ENCODE measurements at places on chromosomes 16 and 17. TPM values are rescaled to one million over a fixed set of nuclear protein-coding genes. Genes with fewer than 3 reads are reported as not detected.

The CD300LB gene
- not detected for total RNA-seq

GRCh38 chr16:85571563-85571812 lies 41.6 kb upstream of the GSE1 start:
- no peak for DNase-seq
- H3K4me1 ChIP-seq, result peaks cover 48% of the 10 kb centered on the region
- no peak overlapping the region for H3K27ac ChIP-seq
- H3K36me3 ChIP-seq, result no peaks in the 10 kb centered on the region
- peaks cover 2% of the 10 kb centered on the region for H3K27me3 ChIP-seq
- no peak overlapping the region for H3K4me3 ChIP-seq

GRCh38 chr16:48434653-48435317 lies 49.6 kb upstream of the SIAH1 start:
- H3K4me3 ChIP-seq, result no peak overlapping the region
- H3K27me3 ChIP-seq, result no peaks in the 10 kb centered on the region
- H3K27ac ChIP-seq, result no peak overlapping the region
- no peaks in the 10 kb centered on the region for H3K36me3 ChIP-seq
- no peak for DNase-seq

GRCh38 chr17:41499714-41500113 lies 5.7 kb downstream of the KRT13 start:
- no peak for DNase-seq
- peaks cover 15% of the 10 kb centered on the region for H3K4me1 ChIP-seq
- H3K4me3 ChIP-seq, result no peak overlapping the region
- no peaks in the 10 kb centered on the region for H3K27me3 ChIP-seq

The TMEM100 gene
- total RNA-seq, result 0.48 TPM

- H3K27me3 ChIP-seq, result no peaks in the 10 kb centered on the region
- no peak overlapping the region for H3K27ac ChIP-seq
- no peak overlapping the region for H3K4me3 ChIP-seq
- peaks cover 52% of the 10 kb centered on the region for H3K36me3 ChIP-seq
These were observed 7.9 kb downstream of the G6PC3 start for GRCh38 chr17:44078412-44078811.

DNA sequence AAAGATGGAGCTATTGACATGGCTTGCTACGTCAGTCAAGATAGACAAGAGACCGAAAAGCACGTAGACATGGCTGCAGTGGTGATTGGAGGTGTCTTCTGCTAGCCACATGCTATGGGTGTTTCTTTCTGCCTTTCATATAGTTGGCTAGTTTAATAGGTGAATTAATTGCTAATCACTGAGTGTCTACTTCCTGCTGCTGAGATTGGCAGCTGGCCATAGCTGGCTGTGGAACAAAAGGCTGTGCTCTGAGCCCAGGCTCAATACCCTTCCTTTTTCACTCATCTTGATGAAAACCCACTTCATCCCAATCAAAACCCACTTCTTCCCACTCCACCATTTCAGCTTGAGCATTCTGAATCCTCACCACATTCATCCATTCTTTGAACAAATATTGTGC lies 221.4 kb upstream of the MAF start:
- H3K36me3 ChIP-seq, result no peaks in the 10 kb centered on the region
- no peak overlapping the region for H3K27ac ChIP-seq
- H3K4me3 ChIP-seq, result no peak overlapping the region
- no peaks in the 10 kb centered on the region for H3K27me3 ChIP-seq
- no peaks in the 10 kb centered on the region for H3K4me1 ChIP-seq

DNA sequence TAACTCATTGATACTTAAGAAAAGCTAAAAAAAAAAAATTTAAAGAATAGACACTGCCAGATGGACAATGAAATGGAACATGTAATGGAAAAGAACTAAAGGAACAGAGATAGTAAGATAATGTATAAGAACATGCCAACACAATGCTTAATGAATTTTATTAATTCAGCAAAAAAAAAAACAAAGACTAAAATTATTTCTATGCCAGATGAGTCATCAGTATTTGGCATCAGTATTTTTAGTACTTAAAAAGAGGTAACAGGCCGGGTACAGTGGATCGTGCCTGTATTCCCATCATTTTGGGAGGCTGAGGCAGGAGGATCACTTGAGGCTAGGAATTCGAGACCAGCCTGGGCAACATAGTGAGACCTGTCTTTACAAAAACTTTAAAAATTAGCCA lies 168.5 kb downstream of the CYB561 start:
- no peaks in the 10 kb centered on the region for H3K4me1 ChIP-seq
- no peak overlapping the region for H3K4me3 ChIP-seq
- no peaks in the 10 kb centered on the region for H3K27me3 ChIP-seq
- no peaks in the 10 kb centered on the region for H3K36me3 ChIP-seq

- H3K4me3 ChIP-seq, result no peak overlapping the region
- H3K4me1 ChIP-seq, result no peaks in the 10 kb centered on the region
- H3K36me3 ChIP-seq, result no peaks in the 10 kb centered on the region
- DNase-seq, result no peak
- H3K27ac ChIP-seq, result no peak overlapping the region
These were observed 4.5 kb downstream of the KRT9 start for GRCh38 chr17:41567317-41567716.

GRCh38 chr17:13268791-13269595 lies 251.2 kb upstream of the ELAC2 start:
- no peak for DNase-seq
- H3K36me3 ChIP-seq, result no peaks in the 10 kb centered on the region
- H3K27me3 ChIP-seq, result no peaks in the 10 kb centered on the region
- no peak overlapping the region for H3K4me3 ChIP-seq

DNA sequence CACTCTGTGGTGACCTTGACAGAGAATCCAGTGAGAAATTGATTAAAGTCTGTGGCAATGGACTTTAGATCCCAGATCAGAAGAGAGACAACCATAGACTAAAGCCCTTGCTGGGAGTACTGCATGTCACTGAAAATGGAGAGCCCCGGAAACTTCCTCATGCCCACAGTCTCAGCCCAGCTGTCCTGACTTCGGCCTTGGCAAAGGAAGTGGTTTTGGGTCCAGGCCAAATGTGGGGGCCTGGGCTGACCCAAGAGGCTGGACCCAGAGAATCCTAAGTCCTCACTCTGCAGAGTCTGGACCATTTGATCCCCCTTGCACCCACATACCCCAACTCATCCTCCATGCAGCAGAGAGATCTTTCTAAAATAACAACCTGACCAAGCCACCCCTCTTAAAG lies 4.7 kb upstream of the BEAN1 start:
- no peaks in the 10 kb centered on the region for H3K36me3 ChIP-seq
- peaks cover 11% of the 10 kb centered on the region for H3K4me1 ChIP-seq
- H3K4me3 ChIP-seq, result no peak overlapping the region
- DNase-seq, result no peak
- H3K27me3 ChIP-seq, result peaks cover 23% of the 10 kb centered on the region

DNA sequence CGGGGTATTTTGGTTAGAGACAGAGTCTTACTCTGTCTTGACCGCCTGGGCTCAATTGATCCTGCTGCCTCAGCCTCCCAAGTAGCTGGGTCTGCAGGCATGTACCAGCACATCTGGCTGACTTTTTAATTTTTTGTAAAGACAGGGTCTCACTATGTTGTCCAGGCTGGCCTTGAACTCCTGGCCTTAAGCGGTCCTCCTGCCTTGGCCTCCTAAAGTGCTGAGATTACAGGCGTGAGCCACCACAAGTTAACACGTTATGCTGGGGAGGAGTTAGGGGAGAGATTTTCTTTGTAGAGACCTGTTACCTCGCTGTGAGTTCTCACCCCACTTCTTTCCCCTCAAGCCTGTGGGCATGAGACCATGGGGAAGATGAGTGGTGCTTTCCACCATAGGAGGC lies 1.8 kb upstream of the CES4A start:
- no peaks in the 10 kb centered on the region for H3K36me3 ChIP-seq
- H3K27ac ChIP-seq, result no peak overlapping the region
- no peaks in the 10 kb centered on the region for H3K27me3 ChIP-seq

GRCh38 chr16:8848939-8849391 lies 19.8 kb downstream of the CARHSP1 start:
- H3K4me1 ChIP-seq, result peaks cover 5% of the 10 kb centered on the region
- no peak for DNase-seq
- no peaks in the 10 kb centered on the region for H3K27me3 ChIP-seq
- no peak overlapping the region for H3K27ac ChIP-seq

Measured in H1 (cell line).